ENCODE measurements at places on chromosomes 6 and 20.
A peak's percentile ranks its signal among the peaks of the same experiment; 100 is the strongest.

- DNase-seq = no peak
Observed at GRCh38 chr6:113052506-113052905, 705.4 kb downstream of the RFPL4B start.

GRCh38 chr6:114216789-114217467 lies 125.9 kb downstream of the HS3ST5 start:
- no peak for DNase-seq

DNA sequence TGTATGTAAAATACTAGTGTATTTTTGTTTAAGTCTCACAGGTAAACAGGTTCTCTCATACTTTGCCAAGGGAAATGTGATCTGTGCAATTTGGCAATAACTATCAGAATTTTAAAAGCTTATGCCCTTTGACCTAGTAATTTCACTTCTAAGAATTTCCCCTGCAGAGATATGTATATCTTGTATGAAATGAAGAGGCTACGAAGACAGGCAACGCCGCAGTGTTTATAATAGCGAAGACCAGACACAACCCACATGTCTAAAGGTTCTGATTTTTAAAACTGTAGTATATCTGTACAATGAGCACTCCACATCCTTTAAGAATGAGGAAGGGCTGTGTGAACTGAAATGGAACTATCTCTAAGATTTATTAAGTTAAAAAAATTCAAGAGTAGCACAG lies 7.5 kb downstream of the TRAF3IP2 start:
- no peak for DNase-seq

- no peak for DNase-seq
Observed at GRCh38 chr6:74087899-74088298, 391.9 kb downstream of the CD109 start.

GRCh38 chr6:44042261-44042988 lies 84.8 kb downstream of the MRPL14 start:
- no peak for DNase-seq

DNA sequence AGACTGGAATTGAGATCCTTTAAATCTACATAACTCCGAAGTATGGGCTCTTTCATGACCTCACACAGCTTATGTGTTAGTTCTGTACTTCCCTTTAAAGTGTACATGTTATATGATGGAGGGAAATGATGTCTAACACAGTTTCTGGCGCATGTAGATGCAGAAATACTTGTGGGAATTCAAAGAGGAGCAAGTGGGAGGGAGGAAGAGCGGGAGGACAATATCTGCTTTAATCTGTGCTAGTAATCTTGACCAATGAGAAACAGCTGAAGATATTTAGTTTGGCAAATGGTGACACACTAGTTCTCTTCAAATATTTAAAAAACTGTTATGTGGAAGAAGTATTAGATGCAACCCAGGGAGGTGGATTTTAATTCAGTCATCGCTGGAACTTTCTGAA lies 62.9 kb upstream of the PLEKHG1 start:
- DNase-seq = no peak

- DNase-seq = no peak
Observed at GRCh38 chr20:11432407-11432806, 485.3 kb upstream of the BTBD3 start.

- no peak for DNase-seq
Observed at GRCh38 chr6:16108921-16109658, 19.8 kb upstream of the MYLIP start.

- no peak for DNase-seq
Observed at GRCh38 chr20:34604980-34605788, 46.7 kb downstream of the MAP1LC3A start.

DNA sequence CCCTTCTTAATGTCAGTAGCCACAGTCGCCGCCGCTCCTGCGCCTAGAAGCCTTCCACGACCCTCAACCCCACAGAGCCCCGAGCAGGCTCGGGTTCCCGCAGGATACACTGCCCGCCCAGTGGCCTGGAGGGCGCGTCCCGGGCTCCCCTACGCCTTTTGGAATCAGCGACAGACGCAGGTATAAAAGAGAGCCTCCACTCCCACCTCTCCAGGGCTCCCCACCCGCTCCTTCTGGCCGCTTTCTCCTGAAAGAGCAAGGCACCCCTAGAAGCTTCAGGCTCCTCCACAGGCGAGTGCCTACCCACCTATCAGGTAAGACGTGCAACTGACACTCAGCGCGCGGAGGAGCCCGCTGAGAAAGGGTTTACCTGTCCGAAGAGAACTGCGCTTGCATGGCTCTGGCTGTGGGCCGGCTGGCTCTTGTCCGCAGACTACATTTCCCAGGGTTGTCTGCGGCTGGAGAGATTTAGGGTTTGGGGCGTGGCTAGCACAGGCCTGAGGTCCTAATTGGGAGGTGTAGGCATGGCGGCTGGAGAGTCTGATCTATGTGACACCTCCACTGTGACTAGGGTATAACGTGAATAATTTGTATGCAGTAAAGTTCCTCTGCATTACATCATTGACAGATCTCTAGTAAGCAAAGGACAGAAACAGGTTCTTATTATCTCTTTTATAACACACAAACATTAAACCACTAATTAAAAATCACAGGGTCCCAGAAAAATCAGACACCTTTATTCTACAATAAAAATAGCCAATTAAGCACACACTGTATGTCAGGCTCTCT lies 13.5 kb upstream of the ZNF391 start:
- DNase-seq = peak; percentile 80

GRCh38 chr6:138107752-138108592 lies 753 bp upstream of the PERP start:
- peak; percentile 18 for DNase-seq

GRCh38 chr6:132268209-132268608 lies 133.1 kb downstream of the MOXD1 start:
- DNase-seq = no peak

- no peak for DNase-seq
Observed at GRCh38 chr20:34561661-34562060, 3.1 kb downstream of the MAP1LC3A start.

DNA sequence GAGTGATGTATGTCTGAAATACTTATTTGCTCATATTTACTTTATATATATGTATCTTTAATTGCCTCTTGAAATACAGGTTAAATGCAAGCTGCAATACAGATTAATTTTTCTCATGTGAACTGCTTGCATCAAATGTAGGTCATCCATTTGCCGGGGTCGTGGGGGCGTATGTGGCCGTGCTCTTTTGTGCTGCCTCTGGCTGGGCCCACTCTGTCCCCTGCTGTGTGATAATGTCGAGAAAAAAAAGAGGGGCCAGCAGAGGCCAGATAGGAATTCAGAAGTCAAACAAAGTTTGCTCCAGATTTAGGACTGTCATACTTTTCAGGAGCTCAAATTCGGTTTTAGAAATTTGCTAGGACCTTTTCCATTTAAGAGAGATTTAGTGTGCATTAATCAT lies 459.6 kb upstream of the SOX4 start:
- no peak for DNase-seq

DNA sequence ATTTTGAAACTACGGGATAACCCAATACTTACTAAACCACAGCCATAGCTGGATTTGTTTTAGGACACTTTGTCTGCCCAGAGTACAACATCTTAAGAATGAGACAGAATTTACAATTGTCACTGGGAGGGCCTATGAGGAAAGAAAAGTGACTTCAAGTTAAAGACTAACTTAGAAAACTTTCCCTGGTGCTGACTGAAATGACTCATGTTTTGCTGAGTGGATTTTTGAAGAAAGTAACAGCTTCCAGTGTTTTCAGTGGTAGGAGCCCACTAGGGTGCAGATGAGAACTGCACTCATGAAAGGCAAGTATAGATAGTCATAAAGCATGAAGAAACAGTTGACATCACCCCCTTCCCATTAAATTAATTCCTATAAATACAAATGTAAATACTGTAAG lies 988.2 kb upstream of the MAP3K7 start:
- no peak for DNase-seq

DNA sequence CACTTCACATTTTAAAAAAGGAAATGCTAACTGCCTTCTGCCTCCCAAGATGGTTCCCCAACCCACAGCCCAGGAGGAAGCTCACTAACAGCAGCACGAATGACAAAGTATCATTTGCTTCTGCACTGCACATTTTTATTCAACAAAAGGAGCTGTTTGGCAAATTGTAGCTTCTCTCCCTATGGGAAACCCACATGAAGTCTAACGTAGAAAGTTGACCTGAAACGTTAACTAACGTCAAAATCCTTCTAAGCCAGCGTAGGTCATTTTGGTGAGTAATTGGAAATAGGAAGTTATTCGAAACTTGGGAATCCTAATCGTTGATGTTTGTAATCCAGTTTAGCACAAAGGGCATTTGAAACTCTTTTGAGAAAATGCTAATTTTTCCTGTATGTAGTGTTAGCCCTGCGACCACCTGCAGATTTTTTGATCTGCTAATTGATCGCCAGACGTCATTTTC lies 2.9 kb downstream of the SALL4 start:
- no peak for DNase-seq

DNA sequence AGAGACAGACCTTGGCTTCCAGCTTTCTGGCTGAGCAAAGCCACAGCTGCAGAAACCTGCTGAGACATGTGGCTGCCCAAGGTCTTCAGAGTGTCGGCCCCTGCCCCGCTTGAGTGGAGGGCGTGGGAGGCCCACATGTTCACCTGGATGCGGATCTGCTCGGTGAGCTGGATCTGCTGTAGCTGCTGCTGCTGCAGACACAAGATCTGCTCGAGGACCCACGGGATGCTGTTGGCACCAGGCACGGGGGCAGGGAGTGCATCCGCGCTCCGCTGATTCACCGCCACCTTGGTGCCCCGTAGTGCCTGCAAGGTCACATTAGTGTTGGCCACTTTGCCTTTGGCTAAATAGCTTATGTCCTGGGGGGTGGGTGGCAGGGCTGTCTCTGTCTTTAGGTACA lies 10.7 kb downstream of the SALL4 start:
- no peak for DNase-seq

GRCh38 chr6:89360415-89360999 lies 8.0 kb upstream of the UBE2J1 start:
- DNase-seq = no peak

- DNase-seq = no peak
Observed at GRCh38 chr6:36139991-36140710, 9.8 kb downstream of the MAPK13 start.

- no peak for DNase-seq
Observed at GRCh38 chr6:14142511-14143223, 25.1 kb downstream of the CD83 start.

DNA sequence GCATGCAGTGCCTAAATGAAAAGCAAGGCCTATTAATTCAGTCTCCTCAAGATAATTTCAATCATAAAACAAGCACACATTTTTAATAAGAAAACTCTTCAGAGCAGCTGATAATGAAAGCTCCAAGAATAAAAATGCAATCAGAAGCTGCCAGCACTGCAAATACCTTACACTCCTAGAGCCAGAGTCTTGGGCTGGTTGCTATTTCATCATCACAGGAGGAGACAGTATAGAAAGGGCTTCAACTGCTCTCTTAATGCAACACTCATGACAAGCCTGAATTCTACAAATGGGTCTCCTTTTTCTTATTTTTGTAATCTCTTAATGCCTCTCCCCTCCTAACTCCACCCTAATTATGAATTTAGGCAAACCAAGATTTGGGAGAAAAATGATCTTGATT lies 11.2 kb upstream of the MC3R start:
- DNase-seq = no peak

All from CD4-positive, alpha-beta T cell treated with Interleukin-1 beta for 1 hour (primary cell).